GM04503 (cell line): ENCODE measurements at places on chromosomes 1 and 21.

DNA sequence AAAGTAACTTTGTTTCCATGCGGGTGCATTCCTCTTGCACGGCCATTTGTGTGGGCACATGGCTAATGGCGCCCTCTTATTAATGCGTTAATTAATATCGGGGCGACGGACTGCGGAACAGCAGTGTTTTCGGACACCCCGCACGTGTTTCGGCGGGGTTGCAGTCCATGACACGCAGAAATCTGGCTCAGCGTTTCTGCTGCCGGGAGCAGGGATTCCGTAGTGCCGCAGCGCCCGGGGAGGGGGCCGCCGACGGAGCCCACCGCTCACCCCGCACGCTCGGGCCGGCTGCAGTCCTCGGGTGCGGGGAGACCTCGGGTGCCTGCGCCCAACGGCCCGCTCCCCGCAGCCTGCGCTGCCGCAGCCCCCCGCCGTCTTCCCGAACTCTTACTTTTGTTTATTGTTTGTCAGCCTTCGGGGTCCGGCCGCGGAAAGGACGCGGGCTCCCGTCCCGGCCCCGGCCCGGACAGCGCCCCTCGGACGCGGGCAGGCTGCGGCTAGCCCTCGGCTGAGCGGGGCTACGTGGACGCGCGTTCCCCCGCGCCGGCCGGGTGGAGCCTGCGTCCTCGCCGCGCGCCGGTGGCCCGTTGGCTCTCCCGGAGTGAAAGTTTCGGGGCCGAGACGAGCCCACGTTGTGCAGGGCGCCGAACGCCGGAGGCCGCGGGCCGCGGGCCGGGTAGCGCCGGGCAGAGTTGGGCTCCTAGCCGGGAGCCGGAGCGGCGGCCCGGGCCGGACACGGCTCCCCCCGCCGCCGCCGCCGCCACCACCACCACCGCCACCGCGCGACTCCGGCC, 849 bp downstream of the NFIA start:
- no peak for DNase-seq

DNA sequence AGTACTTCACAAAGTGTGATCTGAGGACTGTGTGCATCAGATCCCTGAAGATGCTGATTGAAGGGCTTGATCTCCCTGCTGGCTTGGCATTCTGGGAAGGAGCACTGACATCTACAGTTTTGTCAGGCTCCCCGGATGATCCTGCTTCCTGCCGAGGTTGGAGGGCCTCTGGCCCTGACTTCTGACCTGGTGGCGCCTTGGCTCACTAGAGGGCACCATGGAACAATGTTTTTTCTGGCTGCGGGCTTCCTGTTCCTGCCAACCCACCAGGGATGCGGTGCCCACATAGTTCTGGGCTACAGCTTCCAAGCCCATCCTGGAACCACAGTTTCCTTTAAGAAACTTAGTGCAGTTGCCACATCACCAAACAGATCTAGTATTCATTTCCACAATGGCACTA, 38.8 kb upstream of the RASAL2 start:
- no peak for DNase-seq

DNA sequence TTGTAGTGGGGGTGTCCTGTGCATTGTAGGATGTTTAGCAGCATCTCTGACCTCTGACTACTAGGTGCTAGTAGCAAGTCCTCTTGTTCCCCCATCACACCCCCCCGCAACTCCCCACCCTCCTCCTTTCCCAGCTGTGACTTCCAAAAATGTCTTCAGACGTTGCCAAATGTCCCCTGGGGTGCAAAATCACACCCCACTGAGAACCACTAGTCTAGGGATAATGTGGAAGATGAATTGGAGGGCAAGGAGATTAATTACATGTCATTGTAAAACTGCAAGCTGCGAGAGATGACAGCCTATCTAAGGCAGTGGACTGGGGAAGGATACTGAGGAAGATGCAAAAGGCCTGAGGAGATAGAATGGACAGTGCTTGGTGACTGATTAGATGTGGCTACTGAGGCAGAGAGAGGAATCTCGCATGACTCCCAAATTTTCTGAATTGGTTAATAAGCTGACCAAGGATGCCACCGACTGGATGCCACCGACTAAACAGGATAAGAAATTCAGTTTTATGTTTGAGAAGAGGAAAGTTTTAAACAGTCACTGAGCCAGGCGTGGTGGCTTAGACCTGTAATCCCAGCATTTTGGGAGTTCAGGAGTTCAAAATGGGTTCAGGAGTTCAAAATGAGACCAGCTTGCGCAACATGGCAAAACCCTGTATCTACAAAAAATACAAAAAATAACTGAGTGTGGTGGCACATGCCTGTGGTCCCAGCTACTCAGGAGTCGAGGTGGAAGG, 3.1 kb upstream of the JAK1 start:
- no peak for DNase-seq

DNA sequence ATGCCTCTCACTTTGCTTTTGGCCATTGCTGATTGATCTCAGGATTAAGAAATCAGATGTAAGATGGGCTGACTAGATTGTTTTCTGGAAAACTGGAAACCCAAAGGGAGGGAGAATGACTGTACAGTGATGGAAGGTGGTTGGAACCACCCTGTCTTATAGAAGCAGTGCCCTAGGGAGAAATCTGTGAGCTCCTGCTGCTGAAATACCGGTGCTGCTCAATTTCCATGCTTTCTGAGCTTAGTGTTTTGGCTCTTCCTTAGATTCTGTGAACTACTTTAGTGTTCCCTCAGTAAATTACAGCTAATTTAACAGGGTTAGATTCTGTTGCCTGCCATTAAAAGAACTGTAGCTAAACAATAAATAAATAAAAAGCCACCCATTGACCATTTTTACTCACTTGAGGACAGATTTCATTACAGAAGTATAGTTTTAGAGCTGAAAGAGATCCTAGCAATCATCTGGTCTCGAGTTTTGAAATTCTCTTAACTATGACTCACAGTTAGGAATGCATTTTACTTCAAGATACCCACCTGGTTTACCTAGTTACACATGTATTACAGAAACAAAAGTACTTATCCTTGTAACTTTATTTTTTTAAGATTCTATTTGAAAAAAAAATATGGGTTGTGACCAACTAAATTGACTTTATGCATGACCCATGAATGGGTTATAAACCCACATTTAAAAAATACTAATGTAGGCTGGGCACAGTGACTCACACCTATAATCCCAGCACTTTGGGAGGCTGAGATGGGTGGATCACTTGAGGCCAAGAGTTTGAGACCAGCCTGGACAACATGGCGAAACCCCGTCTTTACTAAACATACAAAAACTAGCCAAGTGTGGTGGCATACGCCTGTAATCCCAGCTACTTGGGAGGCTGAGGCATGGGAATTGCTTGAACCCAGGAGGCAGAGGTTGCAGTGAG, 33.2 kb downstream of the CAMSAP2 start:
- DNase-seq: no peak

DNA sequence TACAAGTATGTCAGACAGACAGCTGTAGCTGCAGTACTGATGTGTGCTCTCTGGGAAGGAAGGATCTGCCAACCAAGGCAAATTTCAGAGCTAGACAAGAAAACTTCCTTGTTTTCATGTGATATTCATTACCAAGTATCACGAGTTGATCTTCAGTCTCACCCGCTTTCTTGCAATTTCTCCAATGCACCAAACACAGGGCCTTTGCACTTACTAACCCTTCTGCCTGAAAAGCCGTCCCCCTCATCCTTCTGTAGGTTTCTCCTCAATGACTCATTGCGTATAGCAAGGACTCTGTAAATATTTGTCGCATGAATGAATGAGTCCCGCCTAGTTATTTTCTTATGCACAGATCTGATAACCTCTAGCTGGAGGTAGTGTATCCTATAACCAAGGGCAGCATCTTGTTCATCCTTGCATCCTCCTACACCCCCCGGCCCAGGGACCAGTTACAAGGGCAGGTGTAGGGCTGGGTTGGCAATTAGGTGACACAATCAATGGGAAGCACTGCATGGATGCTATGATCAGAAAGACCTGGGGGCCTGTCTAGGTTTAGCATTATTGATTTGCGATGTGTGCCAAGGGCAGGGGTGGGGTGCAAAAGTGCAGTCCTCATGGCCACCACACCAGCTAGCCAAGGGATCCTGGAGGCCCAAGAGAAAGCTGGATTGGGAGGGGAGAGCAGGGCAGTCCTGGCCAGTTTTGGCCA, 51.4 kb upstream of the GPR157 start:
- DNase-seq: no peak

DNA sequence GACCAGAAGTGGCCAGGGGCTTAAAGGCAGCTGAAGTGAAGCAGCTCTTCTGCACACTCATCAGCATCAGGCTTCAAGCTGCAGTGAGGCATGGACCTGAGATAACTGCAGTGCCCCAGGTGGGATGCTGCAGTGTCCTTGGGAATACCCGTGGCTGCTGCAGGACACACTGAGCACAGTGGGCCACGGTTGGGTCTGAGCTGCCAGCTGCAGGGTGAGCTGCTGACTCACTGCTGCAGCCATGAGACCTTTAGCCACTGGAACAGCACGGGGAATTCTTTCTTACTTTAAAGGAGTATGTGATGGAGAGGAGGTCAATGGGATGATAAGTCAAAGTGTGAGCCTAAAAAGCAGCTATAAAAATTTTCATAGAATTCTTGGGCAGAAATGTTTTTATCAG, 102.1 kb downstream of the XCL2 start:
- DNase-seq: no peak

DNA sequence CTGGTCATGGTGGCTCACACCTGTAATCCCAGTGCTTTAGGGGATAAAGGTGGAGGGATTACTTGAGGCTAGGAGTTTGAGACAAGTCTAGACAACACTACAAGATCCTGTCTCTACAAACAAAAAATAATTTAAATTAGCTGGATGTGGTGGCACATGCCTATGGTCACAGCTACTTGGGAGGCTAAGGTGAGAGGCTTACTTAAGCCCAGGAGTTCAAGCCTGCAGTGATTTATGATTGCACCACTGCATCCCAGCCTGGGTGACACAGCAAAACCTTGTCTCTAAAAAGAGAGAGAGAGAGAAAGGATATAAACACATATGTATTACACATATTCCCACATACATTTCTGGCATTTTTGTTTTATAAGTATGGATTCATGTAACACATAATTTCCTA, 325.2 kb downstream of the DUSP10 start:
- no peak for DNase-seq

- no peak for DNase-seq
Measured at GRCh38 chr21:42641311-42642218, 11.9 kb upstream of the PDE9A start.

- no peak for DNase-seq
Measured at GRCh38 chr21:35222541-35222941, 173.4 kb upstream of the RUNX1 start.

DNA sequence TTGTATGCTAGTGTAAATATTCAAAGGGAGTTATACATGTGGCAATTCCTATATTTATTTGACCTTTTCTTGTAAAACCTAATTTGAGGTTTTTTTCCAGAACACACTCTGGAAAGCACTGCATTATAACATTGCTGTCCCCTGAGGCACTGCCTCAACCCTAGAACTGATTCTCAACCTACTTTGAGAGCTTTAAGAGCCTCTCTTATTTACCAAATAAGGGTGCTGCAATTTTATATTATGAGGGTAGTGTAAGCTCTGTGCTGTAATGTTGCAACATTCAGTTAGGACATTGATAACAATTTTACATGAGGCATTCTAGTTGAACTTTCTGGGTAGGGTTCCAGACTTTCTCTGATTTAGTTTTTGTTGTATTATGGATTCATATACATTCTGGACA, 302.2 kb upstream of the DEPDC1 start:
- DNase-seq: no peak

DNA sequence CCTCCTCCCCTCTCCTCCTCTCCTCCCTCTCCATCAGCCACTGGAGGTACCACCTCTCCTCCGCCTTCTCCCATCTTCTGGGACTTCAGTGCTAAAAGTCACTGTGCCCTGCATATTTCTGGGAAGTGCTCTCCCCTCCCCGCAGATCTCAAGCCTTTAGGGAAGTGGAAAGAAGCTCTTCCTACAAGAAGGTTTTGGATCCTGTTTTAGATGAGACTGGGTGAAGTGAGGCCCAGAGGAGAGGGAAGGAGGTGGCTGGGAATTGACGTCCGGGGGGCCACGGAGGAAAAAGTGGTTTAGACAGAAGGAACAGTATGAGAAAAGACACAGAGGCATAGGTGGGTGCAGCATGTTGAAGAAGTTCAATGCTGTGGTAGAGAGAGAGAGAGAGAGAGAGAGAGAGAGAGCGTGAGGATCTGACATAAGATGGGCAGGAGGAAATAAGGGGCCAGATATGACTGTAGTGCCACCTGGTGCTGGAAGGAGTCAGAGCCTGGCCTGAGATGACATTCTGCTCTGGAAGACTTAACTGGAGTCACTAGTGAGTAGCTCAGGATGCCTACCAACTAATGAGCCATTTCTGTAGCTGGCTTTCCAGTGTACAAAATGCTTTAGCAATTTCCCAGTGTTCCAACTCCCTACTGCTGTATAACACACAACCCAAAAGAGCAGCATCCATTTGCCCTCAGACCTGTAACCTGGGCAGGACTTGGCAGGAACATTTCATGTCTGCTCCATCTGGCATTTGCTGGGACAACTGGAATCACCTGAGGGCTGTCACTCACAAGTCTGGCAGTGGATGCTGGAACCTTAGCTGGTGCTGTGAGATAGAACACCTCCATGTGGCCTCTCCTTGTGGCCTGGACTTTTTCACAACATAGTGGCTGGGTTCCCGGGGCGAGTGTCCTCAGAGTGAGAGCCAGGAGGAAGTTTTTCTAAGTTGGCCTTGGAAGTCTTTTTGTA, 16.6 kb upstream of the ZSCAN20 start:
- DNase-seq: peak; percentile 70

DNA sequence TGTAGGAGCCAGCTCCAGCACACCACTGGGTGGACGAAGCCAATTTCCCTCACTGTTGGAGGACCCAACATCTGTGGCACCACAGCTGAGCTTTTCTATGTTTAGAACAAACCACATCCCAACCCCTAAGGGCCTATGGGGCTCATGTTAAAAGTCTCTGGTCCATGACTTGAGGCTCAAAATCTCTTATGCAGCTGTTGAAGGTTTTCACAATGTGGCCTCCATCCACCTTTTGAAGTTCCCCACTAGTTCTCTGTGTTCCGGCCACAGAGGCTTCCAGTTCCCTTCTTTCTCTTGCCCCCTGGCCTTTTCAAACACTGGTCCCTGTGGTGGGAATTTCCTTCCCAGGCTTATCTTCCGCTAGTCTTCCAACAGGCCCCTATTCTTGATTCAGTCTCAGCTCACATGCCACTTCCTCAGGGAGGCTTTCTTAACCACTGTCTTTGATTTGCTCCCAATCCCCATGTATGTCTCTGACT, 3.9 kb upstream of the IFNLR1 start:
- DNase-seq: no peak

- no peak for DNase-seq
Measured at GRCh38 chr1:201752333-201752732, 76.6 kb upstream of the IPO9 start.

GRCh38 chr1:114319418-114319817, 165.7 kb upstream of the SYT6 start:
- peak; percentile 39 for DNase-seq
